Hippocampal formation (tissue), 2 donors: ENCODE measurements at places on chromosomes 11 and 22.

- no peak for DNase-seq
Measured at GRCh38 chr11:19892387-19892786, 179.8 kb downstream of the NAV2 start.

GRCh38 chr11:61422226-61422625 lies 7.5 kb downstream of the CPSF7 start:
- no peak for DNase-seq

DNA sequence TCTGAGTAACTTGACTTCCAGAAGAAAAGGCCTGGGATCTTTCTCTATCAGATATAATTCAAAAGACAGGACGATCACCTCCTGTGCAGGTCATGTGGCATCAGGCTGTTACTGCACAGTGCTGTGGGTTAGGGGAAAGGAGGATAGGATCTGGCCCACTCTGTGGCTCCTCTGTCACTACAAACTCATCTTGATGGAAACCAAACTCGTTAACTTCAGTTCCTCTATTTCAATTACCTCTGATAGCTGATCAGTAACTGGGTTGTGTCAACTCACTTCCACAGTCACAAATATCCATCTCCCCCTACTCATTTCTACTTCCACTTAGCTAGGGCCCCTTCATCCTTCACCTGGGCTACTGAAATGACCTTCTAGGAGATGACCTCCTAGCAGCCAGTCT lies 95.2 kb downstream of the RCN1 start:
- no peak for DNase-seq

GRCh38 chr22:30204015-30204741 lies 42.4 kb downstream of the LIF start:
- no peak for DNase-seq

DNA sequence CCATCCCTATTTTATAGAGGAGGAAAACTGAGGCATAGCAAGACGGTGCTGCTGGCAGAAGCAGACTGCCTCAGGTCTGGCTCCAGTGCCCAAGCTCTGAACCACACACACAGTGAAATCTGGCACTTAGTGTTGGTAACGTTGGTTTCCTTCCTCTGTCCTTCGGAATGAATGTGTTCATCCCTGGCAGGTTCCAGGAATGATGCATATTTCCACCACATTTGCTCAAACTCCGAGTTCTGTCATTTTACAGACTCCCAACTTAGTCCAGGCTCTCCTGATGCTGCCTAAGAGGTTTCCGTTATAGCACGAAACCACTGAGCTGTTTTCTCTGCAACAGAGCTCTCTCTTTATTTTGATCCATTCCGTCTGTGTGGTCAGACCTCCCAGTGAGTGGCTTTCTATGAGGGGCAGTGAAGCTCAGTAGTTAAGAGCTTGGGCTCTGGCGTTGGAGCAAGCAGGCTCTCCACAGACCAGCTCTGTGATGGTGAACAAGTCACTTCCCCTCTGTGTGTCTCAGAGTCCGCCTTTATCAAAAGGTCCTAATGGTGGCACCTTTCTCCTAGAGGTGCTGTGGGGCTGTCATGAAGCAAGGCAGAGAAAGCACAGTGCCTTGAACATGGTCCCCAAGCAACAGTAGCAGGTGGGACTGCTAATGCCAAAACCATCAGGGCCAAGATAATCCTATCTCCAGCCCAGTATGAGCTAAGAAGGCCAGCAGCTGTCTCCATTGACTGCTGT lies 200.3 kb downstream of the MYO18B start:
- DNase-seq, result no peak

- no peak for DNase-seq
Measured at GRCh38 chr11:19793326-19793725, 80.7 kb downstream of the NAV2 start.

DNA sequence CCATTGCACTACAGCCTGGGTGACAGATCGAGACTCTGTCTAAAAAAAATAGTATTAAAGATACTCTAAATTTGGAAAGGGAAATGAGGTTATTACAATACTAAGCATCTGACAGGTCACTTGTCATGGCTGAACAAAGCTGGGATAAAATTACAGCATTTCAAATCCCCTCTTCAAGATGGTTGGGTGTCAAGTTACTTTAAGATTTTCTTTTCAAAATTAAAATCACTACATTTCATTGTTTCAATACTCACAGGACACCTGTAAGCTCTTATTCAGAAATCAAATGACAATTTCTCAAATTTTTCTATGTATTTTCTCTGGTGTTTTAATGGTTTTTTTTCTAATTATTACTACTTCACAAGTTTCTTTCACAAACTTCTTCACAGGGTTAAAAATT lies 5.7 kb downstream of the TAF1D start:
- DNase-seq, result no peak
